Right lobe of liver (tissue), 6 donors: ENCODE measurements at places on chromosomes 5 and 9. TPM values are rescaled to one million over a fixed set of nuclear protein-coding genes. Genes with fewer than 3 reads are reported as not detected.

DNA sequence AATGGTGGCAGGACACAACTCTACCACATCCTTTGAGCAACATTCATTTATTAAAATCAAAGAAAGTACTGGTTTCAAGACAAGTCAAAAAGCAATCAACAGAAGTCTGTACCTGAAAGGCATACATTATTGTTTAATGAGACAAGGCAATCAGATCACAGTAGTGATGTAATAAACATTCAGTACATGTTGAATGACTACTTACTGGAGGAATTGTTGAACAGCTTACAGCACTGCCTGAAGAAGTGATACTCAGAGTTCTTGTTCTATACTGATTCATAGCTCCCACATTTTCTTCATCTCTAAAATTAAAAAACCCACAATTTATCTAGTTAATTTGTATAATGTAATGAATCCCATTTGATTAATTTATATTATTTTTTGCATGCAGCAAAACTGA, 18.2 kb downstream of the RIOK2 start:
- no peak for DNase-seq

DNA sequence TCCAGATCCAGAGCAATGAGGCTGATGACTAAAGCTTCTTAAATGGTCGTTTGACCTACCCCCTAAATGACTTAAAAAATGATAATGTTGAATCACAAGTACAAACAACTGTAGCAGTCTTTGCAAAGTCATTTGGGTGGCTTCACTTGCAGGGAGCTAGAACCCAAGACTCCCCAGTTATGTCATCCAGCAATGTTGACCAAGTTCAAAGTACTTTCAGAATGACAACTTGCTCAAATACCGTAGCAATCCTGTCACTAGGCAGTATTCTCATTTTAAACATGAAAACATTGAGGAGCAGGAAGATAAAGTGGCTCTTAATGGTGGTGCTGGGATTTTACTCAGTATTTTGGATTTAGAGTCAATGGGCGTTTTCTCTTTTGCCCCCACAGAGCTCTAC, 1217.0 kb upstream of the DMAC1 start:
- no peak for DNase-seq

GRCh38 chr9:103799959-103800358, 294.1 kb upstream of the SMC2 start:
- no peak for DNase-seq

- no peak for DNase-seq
These were observed 255.9 kb downstream of the SAXO1 start for GRCh38 chr9:18776836-18777820.

The PTPN3 gene
- 30.3 TPM for total RNA-seq

The NR2F1 gene
- 5.3 TPM for total RNA-seq

The PAEP gene
- not detected for total RNA-seq

The TTLL11 gene
- 5.2 TPM for total RNA-seq
